ENCODE measurements at places on chromosomes 3 and 15.

- DNase-seq: no peak
Observed at GRCh38 chr3:111714305-111714704, 119.2 kb upstream of the ZBED2 start.

- DNase-seq: no peak
Observed at GRCh38 chr3:46670000-46670890, 23.2 kb downstream of the ALS2CL start.

GRCh38 chr3:188664795-188665194 is 507.0 kb upstream of the TPRG1 start:
- DNase-seq: no peak

- no peak for DNase-seq
Observed at GRCh38 chr3:177735431-177735830, 538.1 kb upstream of the TBL1XR1 start.

DNA sequence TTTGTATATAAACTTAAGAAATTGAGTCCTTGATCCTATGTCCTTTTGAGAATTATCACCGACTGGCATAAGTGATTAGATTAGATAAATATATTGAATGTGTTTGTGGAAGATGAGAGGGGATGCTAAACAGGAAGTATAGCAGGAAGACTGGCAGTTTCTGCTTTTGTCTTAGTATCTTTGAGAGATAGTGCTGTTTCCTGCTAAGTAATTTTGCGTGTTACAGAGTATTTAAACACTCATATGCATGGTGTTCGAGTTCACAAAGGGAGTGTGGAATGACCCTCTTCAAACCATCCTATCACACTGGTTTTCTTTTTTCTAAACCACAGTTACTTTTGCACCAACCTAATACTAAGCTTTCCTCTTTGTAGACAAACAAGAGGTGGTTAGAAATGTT is 106.0 kb downstream of the KLHL25 start:
- no peak for DNase-seq

DNA sequence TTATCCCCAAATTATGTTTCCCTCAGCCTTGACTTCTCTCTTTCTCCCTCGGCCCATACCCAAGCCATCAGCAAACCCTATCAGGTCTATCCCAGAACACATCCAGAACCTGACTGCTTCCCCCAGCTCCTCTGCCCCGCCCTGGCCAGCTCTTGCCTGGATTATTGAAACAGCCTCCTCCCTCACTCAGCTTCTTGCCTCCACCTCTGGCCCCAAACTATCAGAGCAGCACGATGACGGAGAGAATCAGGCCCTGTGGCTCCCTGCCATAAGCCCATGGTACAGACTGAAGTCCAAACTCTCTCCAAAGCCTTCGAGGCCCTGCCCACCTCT is 105.3 kb upstream of the LINGO1 start:
- no peak for DNase-seq

DNA sequence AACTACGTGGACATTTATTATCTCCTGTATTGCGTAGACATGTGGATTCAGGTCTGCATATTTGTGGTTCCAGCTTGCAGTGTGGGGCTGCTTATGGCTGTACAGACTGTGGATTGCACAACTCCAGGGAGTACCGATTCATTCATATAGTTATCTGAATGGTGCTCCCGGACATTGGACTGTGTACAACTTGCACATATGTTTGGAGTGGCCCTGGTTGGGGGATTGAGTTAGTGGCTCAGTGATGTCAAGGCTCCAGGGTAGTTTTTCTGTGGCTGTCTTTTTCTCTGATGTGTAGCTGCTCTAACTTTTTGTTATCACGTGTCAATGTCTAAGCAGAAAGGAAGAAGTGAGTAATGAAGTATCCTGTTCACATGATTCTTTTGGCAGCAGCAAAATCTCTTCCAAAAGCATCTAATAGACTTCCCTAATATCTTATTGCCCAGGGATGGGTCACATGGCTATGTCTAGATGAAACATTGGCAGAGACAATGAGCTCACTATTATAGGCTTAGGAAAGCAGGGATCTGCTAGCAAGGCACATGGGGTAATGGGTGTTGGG is 15.8 kb downstream of the ST3GAL6 start:
- DNase-seq: peak; percentile 93

DNA sequence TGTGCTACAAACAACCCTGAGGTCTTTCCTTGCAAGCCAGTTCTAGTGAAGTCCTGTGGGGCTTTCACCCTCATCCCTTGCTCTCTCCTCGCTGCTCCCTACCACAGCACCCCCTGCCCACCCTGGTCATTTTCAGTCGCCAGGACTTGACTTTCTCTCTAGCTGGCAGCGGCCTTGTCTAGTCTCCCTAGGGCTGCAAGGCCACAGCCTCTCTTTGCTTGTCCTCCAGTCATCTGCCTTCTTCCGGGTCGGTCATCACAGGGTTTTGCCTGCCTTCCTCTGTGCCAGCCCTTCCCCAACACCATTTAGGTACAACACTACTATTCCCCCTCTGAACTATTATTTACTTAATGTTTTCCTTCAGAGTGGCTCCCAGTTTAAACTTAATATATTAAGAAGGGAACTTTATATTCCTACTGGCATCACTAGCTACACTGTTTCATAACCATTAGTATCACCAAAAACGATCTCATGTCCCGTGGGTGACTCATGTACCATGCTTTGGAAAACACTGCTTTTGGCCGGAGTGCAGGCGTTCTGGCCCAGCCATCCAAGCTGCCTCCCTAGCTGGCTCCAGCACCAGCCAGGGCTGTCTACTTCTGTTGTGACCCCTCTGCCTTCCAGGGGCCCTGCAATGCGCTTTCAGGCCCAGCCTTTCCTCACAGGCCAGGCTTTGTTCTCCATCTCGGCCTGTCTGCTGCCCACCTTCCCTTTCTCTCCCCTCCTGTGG is 21.4 kb downstream of the FAH start:
- DNase-seq: no peak

DNA sequence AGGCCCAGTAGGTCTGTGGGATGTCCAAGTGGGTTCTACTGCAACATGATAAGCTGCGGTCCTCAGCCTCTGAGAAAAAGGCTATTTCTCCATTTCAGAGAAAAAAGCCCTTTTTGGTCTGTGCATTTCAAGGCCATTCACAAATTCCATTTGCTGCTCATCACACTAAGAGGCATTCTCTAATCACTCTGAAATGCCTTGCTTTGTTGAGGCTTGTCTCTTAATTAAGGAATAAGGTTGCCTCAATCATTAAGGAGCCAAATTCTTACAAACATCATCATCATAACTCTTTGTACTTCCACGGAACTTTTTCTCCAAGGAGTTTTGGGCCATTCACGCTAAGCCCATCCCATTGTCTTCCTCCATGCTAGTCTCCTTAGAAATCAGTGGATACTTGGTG is 74.4 kb downstream of the BOC start:
- DNase-seq: no peak

DNA sequence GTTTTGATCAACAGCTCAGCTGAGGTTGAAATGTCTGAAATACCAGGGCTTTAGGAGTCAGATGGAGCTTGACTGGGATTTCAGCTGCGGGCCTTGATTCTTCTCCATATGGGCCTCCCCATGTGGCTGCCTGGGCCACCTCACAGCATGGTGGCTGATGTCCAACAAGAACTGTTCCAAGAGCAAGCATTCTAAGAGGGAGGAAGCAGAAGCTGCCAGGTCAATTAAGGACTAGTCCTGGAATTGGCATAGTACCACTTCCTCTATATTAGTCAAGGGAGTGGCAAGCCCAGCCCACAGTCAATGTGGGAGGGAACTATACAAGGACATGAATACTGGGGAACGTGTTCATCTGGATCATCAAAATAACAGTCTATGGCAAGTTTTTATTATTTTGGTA is 181.7 kb upstream of the ANKRD28 start:
- DNase-seq: no peak

GRCh38 chr3:182242489-182242942 is 530.8 kb downstream of the SOX2 start:
- no peak for DNase-seq

DNA sequence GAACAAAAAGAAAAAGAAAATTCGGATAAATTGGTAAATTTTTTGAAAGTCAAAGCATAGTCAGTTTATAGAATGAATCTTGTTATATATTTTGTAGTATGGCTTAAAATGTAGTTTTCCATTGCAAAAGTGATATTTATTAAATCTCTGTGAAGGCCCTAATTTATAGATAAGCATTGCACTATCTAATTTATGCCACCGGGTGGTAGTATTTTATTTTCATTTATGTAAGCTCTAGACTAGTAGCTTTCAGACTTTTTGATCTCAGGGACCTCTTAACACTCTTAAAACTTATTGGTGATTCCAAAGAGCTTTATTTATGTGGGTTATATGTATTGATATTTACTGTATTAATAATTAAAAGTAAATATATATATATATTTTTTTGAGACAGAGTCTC is 133.9 kb upstream of the LRRFIP2 start:
- DNase-seq: no peak

- no peak for DNase-seq
Observed at GRCh38 chr15:74403588-74403919, 30.2 kb downstream of the SEMA7A start.

Data from glomerular endothelial cell (primary cell).